ENCODE measurements at places on chromosomes 12 and 14.

- no peak for DNase-seq
Observed at GRCh38 chr14:34324363-34324795, 137.7 kb downstream of the SPTSSA start.

GRCh38 chr14:38211255-38211735, 3.6 kb downstream of the SSTR1 start:
- DNase-seq, result no peak

- no peak for DNase-seq
Observed at GRCh38 chr12:116484807-116485206, 74.4 kb upstream of the MAP1LC3B2 start.

- DNase-seq, result no peak
Observed at GRCh38 chr12:128949086-128949485, 95.8 kb downstream of the GLT1D1 start.

DNA sequence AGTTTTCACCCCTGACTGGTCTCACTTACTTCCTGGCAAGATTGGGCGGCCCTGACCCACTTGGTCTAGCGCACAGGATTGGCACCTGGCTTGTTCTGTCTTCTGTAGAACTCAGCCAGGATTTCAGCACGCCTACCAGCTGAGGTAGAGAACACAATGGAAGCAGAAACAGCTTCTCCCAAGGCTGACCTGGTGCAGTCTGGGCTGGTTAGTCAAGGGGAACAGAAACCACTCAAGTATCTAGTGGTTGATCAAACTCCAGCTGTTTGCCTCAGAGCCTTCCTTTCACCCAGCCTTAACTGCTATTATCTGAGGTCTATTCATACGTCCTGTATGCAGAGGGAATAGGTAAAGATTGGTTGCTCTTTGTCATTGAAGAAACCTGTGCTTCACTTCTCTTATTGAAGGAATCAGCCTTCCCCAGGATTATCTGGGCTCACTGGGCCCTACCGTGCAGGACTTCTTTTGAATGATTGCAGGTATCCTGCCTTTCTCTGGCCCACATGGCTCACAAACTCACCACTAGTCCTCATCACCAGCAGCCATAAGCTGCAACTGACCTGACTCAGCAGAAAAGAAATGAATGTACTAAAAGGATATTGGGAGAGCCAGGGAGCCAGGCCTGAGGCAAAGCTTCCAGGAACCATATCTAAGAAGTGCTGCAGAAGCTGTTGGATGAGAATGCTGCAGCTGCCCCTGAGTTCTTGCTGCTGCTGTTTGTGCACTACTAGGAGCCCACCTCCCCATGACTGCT, 2.5 kb upstream of the PLEKHD1 start:
- DNase-seq, result no peak

DNA sequence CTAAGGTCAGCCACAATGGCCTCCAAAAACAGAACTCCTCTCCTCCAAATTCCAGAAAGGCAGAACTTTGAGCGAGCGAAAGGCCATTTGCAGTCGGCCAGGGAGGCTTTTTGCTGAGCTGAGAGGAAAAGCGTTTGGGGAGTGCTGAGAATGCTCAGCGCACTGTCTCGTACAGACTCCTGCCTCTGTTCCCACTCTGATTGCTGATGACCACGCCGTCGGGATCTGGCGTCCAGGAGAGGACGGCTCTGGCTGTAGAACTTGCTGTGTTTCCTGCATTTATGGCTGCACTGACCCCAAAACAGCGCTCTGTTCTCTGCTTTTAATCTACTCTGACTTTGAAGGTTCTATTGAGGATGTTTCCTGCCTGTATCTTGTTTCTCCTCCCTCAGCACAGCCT, 82.4 kb upstream of the WSCD2 start:
- DNase-seq, result no peak

- no peak for DNase-seq
Observed at GRCh38 chr14:34684578-34684977, 29.8 kb downstream of the CFL2 start.

GRCh38 chr14:32710731-32711680, 227.7 kb upstream of the NPAS3 start:
- no peak for DNase-seq

DNA sequence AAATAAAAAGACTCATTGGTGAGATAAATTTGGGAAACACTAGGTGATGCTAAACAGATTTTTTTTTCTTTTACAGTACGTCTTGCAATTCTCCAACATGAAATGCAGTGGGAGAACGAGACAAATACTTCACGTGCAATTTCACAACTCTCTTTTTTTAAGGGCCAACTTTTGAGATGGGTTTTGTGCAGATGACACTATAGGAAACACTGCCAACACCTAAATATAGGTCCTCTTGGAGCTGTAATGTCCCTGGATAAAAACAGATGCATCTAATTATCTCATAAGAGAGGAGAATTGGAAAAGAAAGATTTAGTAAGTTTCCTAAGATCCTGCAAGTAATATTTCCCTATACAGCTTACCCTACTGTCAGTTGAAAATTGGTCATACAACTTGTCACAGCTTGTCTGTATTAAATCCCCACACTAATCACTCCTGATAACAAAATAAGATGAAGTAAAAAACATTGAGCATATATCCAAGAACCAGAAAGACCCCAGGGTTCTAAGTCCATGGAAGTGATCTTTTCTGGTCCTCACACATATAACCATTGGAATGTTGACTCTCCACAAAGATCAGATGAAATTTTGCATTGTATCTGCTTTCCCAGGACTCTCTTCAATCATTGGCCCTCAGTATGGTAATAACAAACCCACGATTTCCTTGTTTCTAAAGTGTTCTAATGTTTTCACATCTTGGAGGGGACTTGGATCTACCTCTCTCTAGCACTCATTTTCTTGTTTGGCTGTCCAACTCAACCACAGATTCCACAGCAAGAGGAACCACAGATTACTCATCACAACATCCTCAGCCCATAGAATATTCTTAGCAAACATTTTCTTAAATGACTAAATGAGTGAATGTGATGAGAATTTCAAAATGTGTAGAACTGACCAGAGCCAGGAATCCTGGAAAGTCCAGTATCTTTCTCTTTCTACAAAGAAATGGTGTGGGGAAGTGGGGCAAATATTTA, 769.4 kb upstream of the USP15 start:
- DNase-seq, result no peak

DNA sequence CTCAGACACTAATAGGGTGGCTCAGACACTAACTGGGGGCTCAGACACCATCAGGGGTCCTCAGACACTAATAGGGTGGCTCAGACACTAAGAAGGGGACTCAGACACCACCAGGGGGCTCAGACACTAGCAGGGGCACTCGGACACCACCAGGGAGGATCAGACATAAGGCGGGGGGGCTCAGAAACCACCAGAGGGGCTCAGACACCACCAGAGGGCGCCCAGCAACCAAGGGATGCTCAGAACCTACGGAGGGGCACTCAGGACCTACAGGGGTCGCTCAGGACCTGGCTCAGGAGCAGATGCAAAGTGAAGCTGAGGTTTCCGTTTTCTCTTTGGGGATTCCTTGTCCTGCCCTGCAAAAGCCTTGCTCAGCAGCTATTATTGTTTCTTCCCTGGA, 448.5 kb downstream of the TMEM121 start:
- DNase-seq, result no peak

GRCh38 chr14:105913221-105913620, 386.8 kb downstream of the TMEM121 start:
- DNase-seq, result no peak

DNA sequence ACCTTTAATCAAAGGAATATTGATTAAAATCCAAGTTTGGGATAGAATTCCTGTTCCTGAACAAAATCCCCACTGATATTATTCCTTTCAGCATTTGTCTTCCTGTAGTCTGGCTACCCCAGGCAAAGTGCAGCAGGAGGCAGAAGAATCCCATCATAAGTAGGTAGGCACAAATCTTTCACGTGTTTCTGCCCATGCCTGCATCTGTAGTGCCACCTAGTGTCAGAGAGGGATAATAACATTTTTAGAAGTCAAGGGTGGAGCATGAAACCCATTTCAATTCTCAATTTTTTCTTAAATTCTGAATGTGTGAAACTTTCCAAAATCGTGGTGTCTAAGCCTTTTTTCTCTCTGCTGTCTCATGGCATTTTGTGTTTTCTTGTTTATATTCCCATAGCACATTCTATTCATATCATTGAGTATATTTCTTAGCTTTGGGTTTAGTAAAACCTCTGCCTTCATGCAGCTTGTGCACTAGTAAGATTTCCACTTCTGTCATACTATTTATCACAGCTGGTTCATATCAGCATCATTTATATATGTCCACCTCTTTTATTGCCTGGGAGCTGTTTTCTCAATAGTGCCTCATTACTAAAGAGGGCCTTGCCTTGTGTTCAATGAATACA, 47.8 kb upstream of the RERG start:
- peak; percentile 60 for DNase-seq

- no peak for DNase-seq
Observed at GRCh38 chr12:130424858-130425697, 87.4 kb downstream of the PIWIL1 start.
